ENCODE measurements at places on chromosomes 4 and X.

DNA sequence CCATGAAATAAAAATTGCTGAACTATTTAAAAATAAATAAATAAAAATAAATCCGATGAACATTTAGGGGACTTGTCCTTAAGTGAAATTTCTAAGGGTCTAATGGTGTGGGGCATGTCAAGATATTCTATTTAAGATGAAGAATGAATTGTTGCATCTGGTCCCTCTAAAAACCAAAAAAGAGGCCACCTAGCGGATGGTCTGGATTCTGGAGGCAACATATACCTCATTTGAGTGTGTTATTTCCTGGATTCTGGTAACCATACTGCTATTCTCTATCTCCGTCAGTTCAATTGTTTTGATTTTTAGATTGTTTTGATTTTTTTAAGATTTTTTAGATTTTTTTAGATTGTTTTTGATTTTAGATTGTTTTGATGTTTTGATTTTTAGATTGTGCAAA lies 28.3 kb downstream of the AGTR2 start:
- no peak for DNase-seq

DNA sequence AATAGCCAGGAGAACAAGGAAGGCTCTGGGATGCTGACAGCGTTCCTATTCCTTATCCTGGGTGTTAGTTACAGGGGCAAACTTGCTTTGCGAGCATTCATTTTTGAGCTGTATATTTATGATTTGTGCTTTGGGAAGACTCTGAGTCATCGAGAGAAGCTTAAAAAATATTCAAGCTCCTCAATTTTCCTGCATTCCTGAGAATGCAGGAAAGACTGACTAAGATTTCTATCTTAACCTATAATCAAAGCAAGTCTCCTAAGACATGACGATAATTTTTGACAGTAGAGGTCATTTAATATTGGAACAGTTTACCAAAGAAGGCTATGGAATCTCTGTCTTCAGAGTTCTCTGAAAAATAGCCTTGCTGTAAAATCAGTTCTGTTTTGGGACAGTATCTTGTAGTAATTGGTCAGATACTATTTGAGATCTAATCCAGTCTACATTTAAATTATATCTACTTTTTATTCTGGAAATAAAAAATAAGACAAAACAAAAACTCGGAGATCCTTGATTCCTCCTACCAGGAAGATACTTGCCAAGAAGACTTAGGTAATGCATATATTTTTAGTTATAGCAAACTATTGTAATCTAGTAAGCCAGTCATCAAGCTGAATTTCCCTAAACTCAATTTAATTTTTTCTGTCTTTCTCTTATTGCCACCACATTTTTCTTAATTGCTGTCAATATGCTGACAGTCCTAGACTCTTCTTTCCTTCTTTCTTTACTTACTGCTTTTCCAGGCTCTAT lies 31.7 kb downstream of the BBS12 start:
- DNase-seq, result no peak

DNA sequence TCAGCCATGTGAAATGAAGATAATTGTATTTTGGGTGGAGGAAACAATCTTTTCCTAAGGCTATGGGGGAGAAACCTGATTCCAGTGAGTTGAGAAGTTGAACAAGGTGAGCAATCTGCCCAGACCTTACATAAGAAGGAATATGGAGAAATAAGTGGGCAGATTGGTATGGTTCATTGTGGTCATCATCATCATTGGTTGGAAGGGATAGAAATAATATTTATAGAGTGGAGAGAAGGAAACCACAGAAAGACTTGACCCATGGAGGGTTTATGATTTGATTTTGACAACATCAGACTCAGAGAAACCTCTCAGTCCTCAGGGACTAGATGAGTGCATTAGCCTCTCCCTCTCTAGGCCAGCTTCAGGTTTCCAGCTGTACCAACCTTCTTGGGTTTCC lies 177.9 kb upstream of the NEIL3 start:
- no peak for DNase-seq

- no peak for DNase-seq
These were observed 56.0 kb upstream of the BCLAF3 start for GRCh38 chrX:20046864-20047263.

- peak; percentile 25 for DNase-seq
These were observed 543 bp downstream of the NFXL1 start for GRCh38 chr4:47913861-47914219.

GRCh38 chrX:56764153-56764974 lies 35.3 kb downstream of the NBDY start:
- peak; percentile 85 for DNase-seq

GRCh38 chr4:151166636-151167035 lies 67.2 kb downstream of the RPS3A start:
- no peak for DNase-seq

- DNase-seq, result no peak
These were observed 693.4 kb upstream of the INTU start for GRCh38 chr4:126939401-126939800.

- DNase-seq, result no peak
These were observed 54.7 kb upstream of the MYOZ2 start for GRCh38 chr4:119080721-119081541.

DNA sequence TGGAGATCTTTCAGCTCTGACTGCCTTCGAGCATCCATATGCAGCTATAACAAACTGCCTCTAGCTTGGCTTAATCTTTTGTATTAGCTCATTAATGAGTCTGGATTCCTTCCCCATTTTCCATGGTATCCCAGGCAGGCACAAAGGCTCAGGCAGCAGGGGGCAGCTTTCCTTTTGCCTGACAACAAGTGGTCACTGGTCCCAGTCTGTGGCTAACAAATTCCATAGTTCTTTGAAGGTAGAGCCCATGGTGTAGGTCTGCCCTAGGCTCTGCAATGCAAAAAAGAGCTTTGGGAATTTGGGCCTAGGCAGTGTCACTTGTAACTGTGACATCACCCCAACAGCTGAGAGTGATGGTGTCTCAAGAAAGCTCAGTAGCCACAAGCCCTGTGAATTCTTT lies 234.4 kb upstream of the GPC4 start:
- DNase-seq, result no peak

GRCh38 chr4:152735396-152735859 lies 44.1 kb downstream of the TIGD4 start:
- peak; percentile 34 for DNase-seq

DNA sequence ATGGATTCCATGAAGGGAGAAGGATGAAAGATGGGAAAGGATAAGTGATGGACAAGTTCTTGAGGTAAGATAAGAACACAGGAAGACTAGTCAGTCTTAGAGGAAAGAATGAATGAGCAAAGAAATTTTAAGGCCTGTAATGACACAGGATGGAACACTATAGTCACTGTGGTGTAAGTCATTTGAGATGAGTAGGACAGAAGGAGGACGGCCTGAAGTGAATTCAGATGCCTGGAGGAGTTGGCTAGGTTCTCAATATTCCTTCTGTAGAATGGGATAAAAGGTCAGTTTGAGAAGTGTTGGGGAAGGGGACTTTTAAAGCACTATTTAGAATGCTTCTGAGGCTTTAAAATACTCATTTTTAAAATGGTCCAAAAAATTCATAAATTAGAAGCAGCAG lies 3.9 kb downstream of the MSMO1 start:
- DNase-seq, result no peak

GRCh38 chrX:31130457-31131220 lies 58.8 kb upstream of the FTHL17 start:
- no peak for DNase-seq

GRCh38 chrX:3815896-3816664 lies 102.6 kb upstream of the PRKX start:
- DNase-seq, result peak; percentile 28

DNA sequence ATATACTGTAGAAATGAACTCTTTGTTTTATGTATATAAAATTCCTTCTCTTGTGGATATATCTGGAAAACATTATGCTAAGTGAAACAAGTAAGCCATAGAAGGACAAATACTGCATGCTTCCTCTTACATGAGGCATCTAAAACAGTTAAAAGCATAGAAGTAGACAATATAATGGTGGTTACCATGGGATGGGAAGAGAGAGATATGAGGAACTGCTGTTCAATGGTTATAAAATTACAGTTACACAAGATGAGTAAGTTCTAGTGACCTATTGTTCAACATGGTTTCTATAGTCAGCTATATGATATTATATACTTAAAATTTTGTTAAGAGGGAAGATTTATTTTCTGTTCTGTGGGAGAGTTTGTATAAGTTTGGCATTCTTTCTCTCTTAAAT lies 43.4 kb downstream of the HTRA3 start:
- no peak for DNase-seq

GRCh38 chrX:134883137-134883700 lies 107.6 kb upstream of the SMIM10 start:
- no peak for DNase-seq

GRCh38 chrX:124910611-124911010 lies 409.1 kb upstream of the TEX13C start:
- DNase-seq, result no peak

DNA sequence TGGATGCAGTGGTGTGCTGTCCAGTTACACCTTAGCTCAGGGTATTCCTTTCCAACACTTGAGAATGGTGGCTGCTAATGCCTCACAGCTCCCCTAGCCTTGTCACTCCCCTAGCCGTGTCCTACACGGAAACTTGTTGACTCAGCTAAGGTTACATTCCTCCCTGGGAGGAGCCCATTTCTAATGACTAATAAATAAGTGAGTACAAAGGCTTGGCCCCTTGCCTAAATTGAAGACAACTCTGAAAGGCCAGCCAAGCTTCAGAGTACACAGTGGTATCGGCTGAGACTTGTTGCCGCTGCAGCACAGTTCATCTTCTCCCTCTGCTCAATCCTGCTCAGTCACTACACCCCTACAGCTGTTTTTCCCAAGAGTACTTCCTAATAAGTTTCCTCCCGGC lies 21.2 kb upstream of the SLC25A31 start:
- DNase-seq, result no peak

- no peak for DNase-seq
These were observed 96.4 kb upstream of the IQCM start for GRCh38 chr4:149912000-149912399.

DNA sequence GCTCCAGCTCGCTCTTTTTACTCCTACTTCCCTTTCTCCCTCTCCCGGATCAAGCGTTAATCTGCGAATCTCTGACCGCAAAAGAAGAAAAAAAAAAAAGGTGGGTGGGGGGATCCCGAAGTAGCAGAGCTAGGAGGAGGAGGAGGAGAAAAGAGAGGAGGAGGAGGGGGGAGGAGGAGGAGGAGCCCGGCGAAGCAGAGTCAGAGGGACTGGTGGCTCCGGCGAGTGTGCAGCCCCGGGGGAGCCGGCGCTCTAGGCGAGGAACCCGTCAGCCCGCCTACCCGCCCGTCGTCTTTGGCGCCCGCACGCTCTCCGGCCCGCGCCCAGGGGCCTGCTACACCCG lies at the start of gene NHSL2:
Gene NHSL2, plus strand, starts transcription at position 203 of the 343 bp plus-strand sequence.
- DNase-seq, result no peak

- no peak for DNase-seq
These were observed 136.0 kb downstream of the STOX2 start for GRCh38 chr4:184041156-184041555.

DNA sequence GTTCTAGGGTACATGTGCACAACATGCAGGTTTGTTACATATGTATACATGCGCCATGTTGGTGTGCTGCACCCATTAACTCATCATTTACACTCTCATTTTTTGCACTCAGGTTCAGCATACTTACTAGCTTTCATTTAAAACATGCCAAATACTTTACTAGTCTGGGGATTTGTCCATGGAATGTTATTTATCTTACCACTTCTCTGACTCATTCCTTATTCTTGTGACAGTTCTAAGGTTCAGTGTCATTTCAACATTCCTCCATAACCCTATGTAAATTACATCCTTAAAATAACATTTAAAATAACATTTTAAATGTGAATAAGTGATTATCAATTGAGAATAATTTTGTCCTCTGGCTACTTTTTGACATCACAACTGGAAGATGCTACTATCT lies 19.5 kb upstream of the SYTL5 start:
- no peak for DNase-seq

Measured in CD4-positive, alpha-beta T cell treated with Interleukin-12 subunit alpha and Interleukin-12 subunit beta, for 1 hour (primary cell).